ENCODE measurements at places on chromosomes 7 and 10.

- DNase-seq = no peak
Measured at GRCh38 chr7:115352375-115352774, 430.5 kb downstream of the MDFIC start.

DNA sequence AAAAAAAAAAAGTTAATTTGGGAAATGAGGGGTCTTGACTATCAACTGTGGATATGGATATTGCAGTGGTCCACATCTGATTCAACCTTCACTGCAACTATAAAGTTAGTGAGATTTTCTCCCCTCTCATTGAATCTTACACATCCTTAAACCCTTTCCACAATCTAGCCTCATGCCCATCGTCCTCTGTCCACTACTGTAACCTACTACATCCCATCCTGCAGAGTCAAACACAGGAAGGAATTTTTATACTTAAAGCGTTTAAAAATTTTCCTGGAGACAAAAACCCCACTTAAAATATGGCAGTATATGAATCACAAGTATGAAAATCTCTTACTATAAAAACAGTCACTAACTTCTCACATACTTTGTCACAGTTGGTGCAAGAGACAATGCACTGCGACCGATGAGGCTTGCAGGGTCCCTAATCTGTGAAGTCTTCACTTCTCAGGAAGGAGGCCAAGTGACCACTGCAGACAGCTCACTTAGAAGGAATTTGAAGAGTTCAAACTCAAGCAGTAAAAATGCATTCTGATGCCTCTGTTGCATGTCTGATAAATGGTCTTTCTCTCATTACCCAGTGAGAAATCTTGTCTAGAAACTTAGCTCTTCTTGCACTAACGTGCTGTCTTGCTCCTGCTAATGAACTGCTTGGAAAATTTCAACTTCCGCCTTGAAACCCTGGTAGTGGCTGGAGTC is 50.3 kb upstream of the ST8SIA6 start:
- DNase-seq = no peak

GRCh38 chr10:8054494-8055407 is at the start of gene GATA3:
Gene GATA3, plus strand, starts transcription at chr10:8054688. Its CDS starts 968 bp downstream, at chr10:8055656.
- DNase-seq = peak; percentile 89

DNA sequence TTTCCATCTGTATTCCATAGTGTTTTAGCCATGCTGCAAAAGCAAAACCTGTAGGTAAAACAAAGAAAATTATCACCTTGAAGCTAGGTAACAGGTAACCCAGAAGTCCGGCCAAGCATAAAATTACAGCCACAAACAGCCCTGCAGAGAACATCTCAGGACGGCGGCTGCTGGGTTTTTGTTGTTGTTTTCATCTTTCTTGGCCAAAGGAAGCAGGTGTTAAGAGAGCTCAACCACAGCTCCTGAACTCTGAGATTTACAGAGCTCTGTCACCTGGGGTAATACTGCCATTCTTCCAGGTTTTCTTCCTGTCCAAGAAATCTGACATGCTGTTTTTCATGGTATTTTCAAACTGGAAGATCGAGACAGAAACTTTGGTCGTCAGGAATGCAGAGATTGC is 847 bp upstream of the SCIN start:
- no peak for DNase-seq

- DNase-seq = no peak
Measured at GRCh38 chr7:24888653-24889052, 91.3 kb downstream of the OSBPL3 start.

All from activated CD8-positive, alpha-beta memory T cell treated with anti-CD3 and anti-CD28 coated beads, Interleukin-2, amount 50 U/mL, for 48 hours (primary cell).